ENCODE measurements at places on chromosomes 12 and 14. TPM values are rescaled to one million over a fixed set of nuclear protein-coding genes. Genes with fewer than 3 reads are reported as not detected.

DNA sequence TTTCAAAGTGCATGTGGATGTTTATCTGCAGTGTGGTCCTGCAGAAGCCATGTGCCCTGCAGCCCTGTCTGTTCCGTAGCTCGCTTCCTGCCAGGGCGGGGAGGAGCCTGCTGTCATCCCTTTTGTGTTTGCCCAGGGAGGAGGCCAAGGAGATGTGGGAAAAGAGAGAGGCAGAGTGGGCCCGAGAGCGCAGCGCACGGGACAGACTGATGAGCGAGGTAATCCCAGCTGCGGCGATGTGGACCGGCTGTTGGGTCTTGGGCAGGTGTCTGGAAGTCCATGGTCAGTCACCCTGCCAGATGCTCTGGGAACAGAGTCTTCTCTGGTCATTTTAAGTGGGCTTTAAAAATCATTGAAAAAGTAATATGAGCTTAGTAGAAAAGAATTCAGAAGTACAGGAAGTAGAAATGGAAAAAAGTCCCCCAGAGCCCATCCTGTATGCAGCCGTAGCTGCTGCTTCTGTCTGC, 12.8 kb downstream of the TCHP start:
- DNase-seq = no peak

FITM1 gene
- total RNA-seq = not detected

ADAM21 gene
- total RNA-seq = not detected

DNA sequence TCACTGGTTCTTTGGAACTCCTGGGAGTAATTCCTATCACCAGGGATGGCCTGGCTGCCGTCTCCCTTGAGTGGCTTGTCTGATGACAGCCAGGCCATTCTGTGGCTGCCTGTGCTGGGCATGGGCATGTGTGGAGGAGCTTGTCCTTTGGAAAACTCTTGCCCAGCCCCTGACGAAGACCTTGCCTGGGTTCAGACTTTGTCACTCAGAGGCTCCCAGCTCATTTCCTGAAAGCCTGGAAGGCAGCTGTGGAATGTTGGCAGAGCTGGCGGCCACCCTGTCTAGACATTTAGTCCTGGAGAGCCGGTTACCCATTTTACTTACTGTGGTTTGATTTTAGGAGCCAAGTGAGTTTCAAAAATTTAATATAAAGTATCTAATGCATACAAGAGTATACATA, 34.0 kb downstream of the TUNAR start:
- no peak for DNase-seq

GRCh38 chr12:42957136-42957535, 367.6 kb upstream of the PRICKLE1 start:
- DNase-seq = no peak

CMA1 gene
- total RNA-seq = not detected
